ENCODE measurements at places on chromosomes 11 and 22.

GRCh38 chr22:37640591-37641560, 1.4 kb downstream of the SH3BP1 start:
- no peak for DNase-seq

DNA sequence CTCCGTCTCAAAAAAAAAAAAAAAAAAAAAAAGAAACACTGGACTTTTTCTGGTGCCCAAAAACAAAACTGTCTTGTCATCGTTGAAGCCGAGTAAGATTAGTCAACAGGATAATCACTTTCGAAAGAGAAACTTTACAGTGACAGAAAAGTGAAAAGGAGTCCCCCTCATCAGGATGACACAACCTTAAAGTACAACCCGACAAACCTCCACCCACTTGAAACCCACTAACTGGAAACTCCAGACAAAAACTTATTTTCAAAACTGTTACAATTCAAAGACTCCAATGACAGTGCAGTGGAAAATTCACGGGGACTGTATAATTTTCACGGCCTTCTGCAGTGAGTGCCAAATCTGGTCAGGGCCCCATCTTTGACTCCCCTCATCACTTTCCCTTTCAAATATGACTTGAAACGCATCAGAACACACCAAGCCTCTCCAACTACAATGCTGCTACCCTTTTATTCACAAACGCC, 1.3 kb downstream of the DENND5A start:
- peak; percentile 52 for DNase-seq

DNA sequence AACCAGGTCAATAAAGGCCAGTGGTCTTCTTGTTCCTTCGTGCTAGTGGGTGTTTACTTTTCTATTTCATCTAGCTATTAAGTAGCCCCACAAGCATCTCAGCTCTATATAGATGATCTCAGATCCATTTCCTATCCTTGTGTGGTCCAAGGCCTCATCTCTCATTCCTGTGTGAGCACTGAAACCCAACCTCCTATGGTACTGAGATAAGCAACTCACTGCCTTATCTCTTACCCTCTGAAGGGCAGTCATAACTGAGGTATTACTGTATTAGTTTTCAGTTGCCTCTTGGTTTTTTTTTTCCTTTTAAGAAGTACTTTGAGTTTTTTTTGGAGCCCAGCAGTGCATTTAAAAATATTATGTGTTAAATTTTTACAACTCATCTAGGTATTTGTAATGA, 28.3 kb downstream of the ACER3 start:
- DNase-seq, result no peak

DNA sequence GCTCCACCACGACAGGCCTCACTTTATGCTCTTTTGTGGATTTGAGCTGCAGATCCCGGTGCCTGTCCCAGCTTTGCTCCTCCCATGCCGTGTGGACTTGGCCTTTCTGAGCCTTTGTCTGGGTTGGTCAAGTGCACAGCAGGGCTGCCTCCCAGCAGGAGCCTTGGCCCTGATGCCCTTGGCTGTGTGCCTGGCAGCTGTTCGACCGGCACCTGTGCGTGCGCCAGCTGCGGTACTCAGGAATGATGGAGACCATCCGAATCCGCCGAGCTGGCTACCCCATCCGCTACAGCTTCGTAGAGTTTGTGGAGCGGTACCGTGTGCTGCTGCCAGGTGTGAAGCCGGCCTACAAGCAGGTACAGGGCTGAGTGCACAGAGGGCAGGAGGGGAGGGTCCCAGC, 46.5 kb downstream of the MYO7A start:
- DNase-seq, result no peak

GRCh38 chr11:60706931-60707330, 7.5 kb downstream of the MS4A8 start:
- no peak for DNase-seq

GRCh38 chr11:13905137-13905781, 57.3 kb upstream of the SPON1 start:
- DNase-seq, result no peak

DNA sequence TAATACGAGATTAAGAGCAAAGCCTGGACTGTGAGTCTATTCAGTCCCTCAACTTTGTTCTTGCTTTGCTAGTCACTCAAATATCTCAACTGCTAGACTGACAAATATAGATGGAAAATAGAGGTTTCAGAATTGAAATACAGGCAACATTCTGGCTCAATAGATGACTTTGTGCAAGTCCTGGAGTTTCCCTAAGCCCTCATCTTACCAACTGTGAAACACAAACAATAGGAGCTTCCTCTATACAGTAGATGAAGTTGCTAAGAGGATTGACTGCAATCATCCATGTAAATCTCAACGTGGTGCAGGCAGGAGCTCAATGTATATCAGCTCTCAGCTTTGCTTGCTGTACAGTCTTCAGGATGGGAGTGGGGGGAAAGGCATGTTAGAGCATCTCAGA, 6.2 kb upstream of the MPEG1 start:
- no peak for DNase-seq

DNA sequence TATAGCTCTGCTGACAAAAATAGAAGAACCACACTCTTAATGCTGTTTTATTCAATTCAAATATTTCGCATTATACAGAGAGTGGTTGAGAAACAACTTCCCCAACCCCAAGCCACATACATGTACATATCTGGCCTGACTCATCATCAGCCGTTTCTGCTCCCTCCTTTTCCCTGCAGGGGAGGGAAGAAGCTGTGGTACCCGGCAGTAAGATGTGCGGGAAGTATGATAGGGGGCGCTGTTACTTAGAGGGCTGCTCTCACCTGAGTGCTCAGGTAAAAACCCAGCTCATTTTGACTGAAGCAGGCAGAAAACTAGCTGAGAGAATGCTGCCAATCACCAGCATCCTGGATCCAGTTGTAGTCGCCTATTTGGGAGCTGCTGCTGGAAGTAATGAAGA, 85.5 kb downstream of the NELL1 start:
- no peak for DNase-seq

- DNase-seq, result no peak
Observed at GRCh38 chr11:78078218-78079167, 1.2 kb downstream of the NDUFC2 start.

Measured in activated CD8-positive, alpha-beta memory T cell treated with anti-CD3 and anti-CD28 coated beads for 4 hours (primary cell).